ENCODE measurements at places on chromosomes 1 and 21.

DNA sequence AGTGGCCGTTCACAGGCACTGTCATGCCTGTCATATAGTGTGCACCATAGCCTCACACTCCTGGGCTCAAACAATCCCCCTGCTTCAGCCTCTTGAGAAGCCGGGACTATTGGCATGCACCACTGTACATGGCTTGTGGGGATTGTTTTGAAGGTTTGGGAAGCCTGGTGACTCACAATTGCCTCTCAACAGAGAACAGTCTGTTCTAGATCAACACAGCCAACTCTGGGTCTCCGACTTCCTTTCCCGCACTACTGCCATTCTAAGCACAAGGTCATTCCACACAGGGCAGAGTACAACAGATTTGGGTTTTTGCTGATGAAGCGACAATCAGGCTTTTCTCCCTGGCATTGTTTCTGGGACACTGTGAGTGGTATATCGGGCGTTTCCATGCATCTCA, 15.5 kb upstream of the AHCTF1 start:
- DNase-seq: no peak

GRCh38 chr1:150765296-150765976, at the start of gene CTSS:
Gene CTSS, minus strand, starts transcription at chr1:150765778. Its CDS starts 1,015 bp downstream, at chr1:150764763.
- DNase-seq: no peak

DNA sequence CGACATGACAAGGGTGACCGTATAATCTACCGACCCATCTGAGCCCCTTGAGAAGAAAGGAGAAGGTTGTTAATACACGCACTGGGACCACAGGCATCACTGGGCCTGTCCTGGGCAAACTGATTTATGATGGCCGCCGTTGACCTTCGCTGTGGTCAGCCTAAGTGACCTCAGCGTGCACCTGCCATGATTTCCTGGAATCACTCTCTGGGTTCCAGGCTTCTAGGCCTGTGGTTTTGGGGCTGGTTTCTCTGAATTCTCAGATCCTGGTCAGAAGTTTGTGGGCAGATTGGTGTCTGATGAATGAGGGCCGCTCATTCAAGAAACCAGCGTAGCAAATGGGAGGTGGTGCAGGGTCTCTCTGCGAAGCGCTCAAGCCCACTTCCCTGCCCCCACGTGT, 64.0 kb downstream of the SIK1 start:
- no peak for DNase-seq

DNA sequence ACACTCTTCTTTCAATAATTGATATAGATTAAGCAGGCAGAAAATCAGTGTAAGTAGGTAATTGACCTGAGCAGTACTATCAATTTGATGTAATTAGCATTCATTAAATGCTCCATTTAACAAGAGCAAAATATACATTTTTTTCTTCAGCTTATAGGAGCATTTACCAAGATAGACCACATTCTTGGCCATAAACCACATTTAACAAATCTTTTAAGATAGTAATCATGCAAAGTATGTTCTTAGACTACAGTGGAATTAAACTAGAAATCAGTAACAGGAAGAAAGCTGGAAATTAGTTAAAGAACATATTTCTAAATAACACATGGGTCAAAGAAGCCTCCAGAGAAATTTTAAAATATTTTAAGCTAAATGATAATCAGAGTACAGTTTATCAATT, 8.7 kb upstream of the PRKACB start:
- DNase-seq: no peak

DNA sequence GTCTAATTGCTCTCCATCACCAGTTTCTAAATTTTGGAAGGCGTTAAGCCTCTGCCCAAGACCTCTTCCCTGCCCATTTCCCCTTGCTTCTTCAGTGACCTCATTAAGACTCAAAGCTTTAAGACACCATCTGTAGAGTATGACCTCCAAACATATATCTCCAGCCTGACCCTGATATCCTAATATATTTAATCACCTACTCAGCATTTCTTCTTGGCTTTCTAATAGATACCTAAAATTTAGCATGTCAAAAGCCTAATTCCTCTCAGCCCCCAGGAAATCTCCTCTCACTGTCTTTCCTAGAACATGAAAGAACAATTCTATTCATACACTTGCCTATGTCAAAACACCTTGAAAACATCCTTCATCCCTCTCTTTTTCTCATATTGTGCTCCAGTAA, 235.5 kb upstream of the HOOK1 start:
- DNase-seq: no peak

Data from keratinocyte (primary cell).